Thymus (tissue), 14 donors: ENCODE measurements at places on chromosomes 2 and 18. TPM values are rescaled to one million over a fixed set of nuclear protein-coding genes. Genes with fewer than 3 reads are reported as not detected.

The EMILIN1 gene
- polyA plus RNA-seq = 8.9 TPM

The GRP gene
- polyA plus RNA-seq = 0.48 TPM

The PID1 gene
- polyA plus RNA-seq = 5.2 TPM

The CACNB4 gene
- 3.0 TPM for polyA plus RNA-seq

The ELOA2 gene
- not detected for polyA plus RNA-seq

The UGT1A5 gene
- 0.14 TPM for polyA plus RNA-seq

The STARD6 gene
- polyA plus RNA-seq = 0.21 TPM

The IL37 gene
- polyA plus RNA-seq = 0.43 TPM

The C2orf78 gene
- polyA plus RNA-seq = 0.02 TPM

The CRYGC gene
- not detected for polyA plus RNA-seq

The DIPK1C gene
- 26.4 TPM for polyA plus RNA-seq

The DYSF gene
- 5.8 TPM for polyA plus RNA-seq

The CKAP2L gene
- 1.0 TPM for polyA plus RNA-seq

The SULT1C2 gene
- 4.3 TPM for polyA plus RNA-seq

The MAPRE3 gene
- 17.0 TPM for polyA plus RNA-seq

The RBBP8 gene
- 93.8 TPM for polyA plus RNA-seq
